ENCODE measurements at places on chromosomes 7 and 10.

DNA sequence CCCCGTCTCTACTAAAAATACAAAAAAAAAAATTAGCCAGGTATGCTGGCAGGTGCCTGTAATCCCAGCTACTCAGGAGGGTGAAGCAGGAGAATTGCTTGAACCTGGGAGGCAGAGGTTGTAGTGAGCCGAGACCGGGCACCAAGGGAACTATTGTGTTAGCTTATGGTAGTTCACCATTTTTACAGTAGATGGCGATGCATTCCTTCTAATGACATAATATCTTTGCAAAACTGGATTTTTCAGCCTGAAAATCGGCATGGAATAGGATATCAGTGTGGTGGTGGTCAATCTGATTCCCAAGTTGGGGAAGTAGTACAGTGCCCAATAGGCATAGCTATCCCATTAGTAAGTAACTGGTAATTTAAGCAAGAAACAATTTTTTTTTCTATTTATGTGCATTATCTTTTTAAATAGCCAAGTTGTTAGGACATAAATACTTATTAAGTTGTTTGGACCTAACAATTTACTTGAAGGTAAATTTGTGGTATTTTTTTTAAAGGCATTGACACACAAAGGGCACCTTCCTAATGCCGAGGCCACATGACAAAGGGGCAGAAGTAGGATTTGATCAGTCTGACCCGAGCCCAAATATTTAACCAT, 17.6 kb upstream of the IMPDH1 start:
- no peak for DNase-seq

GRCh38 chr7:3089493-3089892, 45.8 kb upstream of the CARD11 start:
- peak; percentile 73 for DNase-seq

DNA sequence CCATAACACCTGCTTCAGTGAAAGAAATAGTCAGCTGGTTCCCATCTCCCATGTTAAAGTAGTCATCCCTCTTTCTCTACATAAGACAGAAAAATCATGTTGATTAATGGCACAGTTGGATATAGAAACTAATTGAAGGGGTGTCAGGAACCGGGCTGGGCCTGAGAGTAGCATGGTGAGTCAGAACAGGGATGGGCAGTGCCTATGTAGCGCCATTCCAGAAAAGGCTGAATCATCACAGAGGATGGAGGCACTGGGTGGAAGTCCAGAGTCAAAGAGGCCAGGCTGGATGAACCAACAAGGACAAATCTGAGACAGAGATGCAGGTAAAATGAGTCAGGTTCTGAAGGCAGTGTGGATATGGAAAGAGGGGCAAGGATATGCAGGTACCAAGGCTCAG, 201.2 kb downstream of the LHFPL3 start:
- DNase-seq = no peak

- DNase-seq = no peak
Measured at GRCh38 chr7:1359051-1359400, 100.2 kb downstream of the MICALL2 start.

All from H1 (cell line).